ENCODE measurements at places on chromosomes 1 and 21.

GRCh38 chr1:67583462-67583950, 101.5 kb upstream of the GADD45A start:
- no peak for DNase-seq

DNA sequence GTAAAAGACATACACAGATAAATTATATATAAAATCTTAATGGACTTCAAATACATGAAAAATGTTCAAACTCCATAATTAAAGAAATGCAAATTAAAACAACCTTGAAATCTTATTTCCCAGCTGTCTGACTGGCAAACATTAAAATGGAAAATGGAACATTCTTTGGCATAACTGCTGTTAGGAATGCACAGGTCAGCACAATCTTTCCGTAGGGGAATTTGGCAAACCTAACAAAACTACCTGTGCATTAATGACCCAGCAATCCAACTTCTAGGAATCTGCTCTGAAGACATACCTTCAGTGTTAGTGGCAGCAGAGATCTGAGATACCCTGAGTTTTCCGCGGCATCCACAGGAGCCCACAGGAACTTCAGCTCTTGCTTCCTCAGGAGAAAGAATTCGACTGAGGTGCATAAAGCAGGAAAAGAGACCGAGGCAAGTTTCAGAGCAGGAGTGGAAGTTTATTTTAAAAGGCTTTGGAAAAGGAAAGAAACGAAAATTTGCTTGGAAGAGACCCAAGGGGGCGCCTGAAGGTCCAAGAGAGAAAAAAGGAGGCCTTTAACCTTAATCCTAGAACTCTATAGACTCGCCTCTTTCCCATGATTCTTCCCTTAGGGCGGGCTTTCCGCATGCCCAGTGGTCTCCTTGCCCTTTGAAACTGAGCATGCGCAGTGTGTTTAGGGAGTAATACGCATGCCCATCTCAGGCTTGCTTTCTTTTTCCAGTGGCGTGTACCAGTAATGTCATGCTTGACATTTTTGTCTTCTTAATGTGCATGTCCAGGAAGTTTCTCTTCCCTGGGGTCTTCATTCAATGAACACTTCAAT, 24.8 kb downstream of the LYPD8 start:
- DNase-seq = no peak

- DNase-seq = peak; percentile 49
These were observed 71.6 kb upstream of the CNIH3 start for GRCh38 chr1:224544346-224545110.

DNA sequence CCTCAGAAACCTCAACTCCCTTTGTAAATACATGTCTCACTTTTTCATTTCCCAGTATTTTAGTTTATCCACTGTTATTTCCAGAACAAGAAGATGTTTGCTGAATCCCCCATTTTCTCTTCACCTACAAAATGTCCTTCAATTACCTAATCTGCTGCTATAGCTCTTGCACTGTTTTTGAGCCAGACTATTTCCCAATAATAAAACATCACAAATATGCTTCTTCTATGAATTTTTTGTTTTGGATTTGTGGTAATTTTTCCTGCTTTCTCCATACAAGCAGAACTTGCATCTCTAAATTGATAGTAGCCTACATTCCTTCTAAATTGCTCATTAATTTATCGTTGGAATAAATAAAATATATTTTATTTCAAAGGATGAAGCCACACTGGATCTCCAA, 199.6 kb upstream of the C1orf87 start:
- no peak for DNase-seq

GRCh38 chr1:59218521-59219236, 78.2 kb upstream of the FGGY start:
- DNase-seq = no peak

GRCh38 chr1:43532716-43533115, 2.0 kb downstream of the PTPRF start:
- DNase-seq = no peak

DNA sequence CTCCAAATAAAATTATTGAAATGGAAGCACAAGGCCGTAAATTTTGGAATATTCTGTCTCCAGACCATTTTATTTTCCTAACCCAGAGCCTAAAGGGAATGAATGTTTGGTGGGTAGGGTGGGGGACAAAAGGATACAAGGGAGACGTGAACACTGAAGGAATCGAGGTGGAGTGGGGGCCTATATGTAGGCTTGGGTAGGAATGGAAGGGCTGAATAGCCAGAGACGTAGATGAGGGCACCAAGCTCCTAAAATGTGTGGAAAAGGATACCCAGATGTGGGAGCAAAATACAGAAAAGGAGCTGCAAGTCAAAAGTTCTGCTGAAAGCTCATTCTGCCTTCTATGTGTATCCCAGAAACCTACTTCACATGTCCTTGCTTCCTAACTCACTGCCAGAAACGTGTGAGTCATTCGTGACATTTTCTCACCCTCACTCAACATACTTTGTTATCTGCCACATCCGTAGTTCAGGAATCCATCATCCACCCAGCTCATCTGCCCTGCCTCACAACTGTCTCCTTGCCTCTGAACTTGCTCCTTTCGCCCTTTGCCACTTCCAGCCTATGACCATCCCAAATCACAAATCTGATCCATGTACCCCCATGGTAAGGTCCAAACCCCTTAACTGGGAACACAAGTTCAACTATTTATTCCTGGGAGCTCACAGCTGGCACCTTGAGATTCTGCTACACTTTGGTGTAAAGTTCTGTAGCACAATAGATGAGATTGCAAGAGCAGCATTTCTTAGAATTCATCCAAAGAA, 84.1 kb upstream of the PRDX6 start:
- peak; percentile 32 for DNase-seq

DNA sequence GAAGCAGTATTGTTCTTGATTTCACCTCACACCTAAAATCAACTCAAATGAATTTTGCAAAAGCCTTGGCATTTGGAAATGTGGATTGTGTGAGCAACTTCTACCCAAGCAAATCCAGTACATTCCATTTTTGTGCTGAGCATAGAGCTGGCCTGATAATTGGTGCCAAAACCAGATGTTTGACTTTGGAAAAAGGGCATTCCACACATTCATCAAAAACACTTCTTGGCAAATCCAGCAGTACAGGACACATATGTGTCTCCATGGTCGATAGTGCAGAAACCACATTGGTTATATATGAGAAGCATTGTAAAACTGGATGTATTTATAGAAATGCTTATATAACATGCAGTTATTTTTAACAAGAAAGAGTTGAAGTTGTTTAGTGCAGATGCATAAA, 210.4 kb downstream of the KCNK2 start:
- no peak for DNase-seq

DNA sequence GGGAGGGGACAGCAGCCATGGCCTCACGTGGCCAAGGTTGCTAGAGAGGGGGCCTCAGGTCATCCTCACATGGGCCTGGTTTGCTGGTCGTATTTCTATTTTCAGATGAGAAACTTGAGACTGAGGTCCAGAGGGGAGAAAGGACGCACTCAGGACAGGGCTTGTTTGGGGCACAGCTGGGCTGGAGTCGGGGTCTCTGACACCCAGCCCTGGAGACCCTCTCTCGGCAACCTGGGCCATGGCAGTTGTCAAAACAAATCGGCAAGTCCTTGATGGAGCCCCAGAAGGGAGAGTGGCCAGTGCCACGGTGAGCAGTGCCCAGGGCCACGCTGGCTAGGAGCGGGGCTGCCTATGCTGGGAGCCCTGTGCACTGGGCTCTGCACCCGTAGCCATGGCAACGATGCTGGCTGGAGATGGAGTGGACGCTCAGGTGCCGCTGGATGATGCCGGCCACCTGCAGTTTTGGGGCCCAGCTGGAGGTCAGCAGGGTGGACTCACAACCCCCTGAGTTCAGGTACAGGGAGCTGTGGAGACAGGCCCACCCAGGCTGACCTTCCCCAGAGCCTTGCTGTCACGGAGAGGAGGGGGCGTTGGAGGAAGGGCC, 11.1 kb downstream of the LRRC3 start:
- no peak for DNase-seq

DNA sequence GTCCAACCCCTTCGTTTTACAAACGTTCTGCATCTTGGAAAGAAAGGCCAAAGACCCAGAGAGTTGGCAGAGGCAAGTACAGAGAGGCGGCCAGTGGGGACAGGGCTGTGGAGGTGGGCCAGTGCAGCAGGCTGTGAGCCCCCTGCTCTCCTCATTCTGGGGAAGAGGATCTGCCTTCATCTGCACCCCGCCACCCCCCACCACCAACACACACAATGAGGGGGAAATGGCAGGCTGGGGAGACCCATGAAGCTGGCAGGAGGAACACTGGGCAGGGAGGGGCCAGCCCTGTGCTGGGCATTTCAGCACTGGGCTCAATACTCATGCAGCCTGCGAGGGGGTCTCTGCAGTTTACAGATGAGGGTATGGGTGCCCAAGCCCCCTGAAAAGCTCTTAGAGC, 14.6 kb downstream of the STMN1 start:
- DNase-seq = no peak

GRCh38 chr1:12438349-12438924, 179.6 kb downstream of the DHRS3 start:
- no peak for DNase-seq

DNA sequence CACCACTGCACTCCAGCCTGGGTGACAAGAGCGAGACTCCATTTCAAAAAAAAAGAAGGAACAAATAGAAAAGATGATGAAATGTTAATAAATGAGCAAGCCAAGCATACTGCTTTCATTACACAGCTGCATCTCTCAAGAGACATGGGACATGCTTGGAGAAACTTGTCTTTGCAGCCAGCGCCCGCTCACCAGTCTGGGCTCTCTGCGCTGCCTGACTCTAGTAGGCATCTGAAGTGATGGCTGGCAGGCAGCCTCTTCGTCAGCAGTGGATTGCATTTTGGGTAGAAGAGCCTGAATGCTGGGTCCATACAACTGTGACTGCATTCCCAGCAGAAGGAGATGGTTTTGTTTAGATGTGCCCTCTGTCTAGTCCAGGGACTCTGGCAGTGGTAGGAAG, 48.0 kb downstream of the IL6R start:
- DNase-seq = no peak

- DNase-seq = no peak
These were observed 7.1 kb upstream of the CLEC20A start for GRCh38 chr1:178503849-178504248.

GRCh38 chr1:39407510-39407895, 83.9 kb upstream of the BMP8A start:
- DNase-seq = no peak

DNA sequence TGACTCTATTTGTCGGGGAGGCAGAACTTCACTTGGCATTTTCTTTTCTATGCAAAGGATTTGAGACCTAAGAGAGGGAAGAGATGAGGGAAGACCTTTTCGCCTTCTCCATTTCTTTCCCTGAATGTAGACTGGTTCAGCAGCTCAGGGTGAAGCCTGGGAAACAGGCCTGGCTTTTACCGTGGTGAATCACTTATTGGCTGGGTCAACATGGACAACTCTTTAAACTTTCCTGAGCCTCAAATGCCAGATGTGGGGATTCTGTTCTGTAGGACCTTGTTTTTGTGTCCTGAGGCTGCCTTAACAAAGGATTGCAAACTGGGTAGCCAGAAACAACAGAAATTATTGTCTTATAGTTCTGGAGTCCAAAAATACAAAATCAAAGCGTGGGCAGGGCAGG, 455.8 kb upstream of the VAMP3 start:
- DNase-seq = no peak

DNA sequence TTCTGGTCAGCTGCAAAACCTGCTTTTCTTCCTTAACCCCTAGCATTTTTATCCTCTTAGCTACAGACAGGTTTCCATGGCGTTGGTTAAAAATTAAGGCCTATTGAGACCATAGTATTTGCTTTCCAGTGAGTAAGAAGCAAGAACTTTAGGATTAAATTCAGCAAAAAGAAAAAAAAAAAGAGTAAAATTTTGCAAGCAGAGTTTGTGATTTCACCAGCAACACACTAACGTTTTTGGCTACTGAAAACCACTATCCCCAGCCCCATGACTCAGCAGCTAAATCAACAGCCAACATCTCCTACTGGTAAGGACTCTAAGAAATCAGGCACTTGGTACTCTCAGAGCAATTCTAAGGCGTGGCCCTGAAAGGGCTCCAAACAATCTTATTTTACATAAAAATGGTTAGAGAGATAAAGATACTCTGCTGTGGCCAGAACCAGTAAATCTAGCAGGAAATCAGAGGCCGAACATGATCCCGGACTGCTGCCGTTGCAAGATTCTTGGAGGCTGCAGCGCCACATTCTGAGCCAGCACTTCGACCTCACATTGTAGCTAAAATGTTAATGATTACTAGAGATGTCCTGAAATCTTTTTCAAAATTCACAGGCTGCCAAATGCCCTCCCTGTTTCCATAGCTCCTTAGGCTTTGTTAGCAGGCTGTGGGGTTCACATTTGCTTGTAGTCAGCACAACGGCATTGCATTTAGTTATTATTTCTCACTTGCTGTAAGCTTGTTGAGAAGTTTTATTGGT, 1.6 kb upstream of the ENO1 start:
- peak; percentile 47 for DNase-seq

DNA sequence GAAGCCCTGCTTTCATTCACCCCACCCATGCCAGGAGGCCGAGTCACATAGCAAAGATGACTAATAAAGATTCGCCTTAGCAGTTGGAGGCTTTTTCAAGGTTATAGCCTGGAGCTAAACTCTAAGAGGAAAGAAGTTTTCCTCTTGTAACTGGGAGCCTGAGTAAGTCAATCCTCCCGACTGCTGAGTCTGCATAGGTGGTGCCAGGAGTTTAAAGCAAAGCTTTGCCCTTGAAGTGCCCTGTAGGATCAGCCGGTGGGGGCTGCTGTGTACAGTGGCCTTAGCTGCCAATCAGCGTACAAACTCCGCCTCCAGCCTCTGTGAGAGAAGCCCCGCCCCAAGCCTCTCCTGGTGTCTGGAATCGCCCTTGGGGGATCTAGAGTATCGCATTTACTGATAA, 147.5 kb upstream of the SPATA6 start:
- no peak for DNase-seq

DNA sequence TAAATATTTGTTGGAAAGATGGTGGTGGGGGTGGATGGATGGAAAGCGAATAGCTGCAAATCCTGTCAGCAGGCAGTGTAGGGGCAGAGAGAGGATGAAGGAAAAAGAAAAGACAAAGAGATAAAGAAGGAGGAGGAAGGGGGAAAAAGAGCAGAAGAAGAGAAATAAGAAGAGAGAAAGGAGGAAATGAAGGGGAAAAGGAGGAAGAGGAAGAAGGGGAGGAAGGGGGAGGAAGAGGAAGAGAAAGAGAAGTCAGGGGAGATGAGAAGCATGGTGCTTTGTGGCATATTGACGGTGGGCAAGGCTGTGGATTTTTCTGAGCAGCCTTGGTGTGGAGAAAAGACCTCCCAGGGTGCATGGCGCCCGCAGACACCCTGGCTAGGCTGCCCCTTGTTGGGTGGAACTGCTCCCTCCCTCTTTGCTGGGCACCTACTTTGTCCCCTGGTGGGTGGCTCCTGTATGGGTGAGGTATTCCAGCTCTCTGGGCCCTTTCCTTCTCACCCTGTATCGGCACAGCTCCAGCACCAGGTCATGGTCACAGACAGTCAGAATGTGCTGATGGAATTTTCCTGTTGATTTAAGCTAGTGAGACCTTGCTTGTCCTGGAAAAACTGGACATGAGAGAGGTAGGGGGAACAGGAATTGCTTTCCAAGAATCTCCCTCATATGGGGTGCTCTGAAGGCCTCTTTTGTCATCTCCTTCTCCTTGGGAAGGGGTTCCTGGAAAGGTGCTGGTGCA, 45.7 kb upstream of the TLR5 start:
- no peak for DNase-seq

- peak; percentile 19 for DNase-seq
These were observed 50.1 kb downstream of the SSBP3 start for GRCh38 chr1:54355931-54356679.
